Activated T-helper 2 cell treated with anti-CD3 and anti-CD28 coated beads, Interferon-gamma antibody, Interleukin-2, Interleukin-4, amounts not matched to agents 10 μg/mL and 5 μg/mL and 100 μg/mL, durations not matched to agents 14 hours and 24 hours and 36 hours (primary cell): ENCODE measurements at places on chromosomes 5 and 9. TPM values are rescaled to one million over a fixed set of nuclear protein-coding genes. Genes with fewer than 3 reads are reported as not detected.

DNA sequence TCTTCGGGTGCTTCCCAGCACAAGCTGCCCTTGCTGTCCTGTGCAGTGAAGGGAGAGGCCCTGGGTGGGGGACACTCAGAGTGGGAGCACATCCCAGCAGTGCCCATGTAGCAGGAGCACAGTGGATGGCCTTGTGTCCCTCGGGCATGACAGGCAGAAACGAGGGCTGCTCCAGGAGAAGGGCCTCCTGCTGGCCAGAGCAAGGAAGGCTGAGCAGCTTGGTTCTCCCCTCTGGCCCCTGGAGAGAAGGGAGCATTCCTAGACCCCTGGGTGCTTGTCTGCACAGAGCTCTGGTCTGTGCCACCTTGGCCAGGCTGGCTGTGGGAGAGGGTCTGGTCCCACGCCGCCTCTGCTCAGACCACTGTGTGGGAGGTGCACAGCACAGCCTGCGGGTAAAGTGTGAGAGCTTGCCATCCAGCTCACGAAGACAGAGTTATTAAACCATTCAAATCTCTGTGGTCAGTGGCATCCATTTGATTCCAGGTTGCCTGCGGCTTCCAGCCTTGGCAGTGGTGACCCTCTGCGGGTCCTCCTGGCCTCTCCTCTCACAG, 18.3 kb downstream of the FBXW5 start:
- H3K27ac ChIP-seq, result no peak overlapping the region
- peaks cover 4% of the 10 kb centered on the region for H3K4me1 ChIP-seq
- DNase-seq, result no peak
- H3K4me3 ChIP-seq, result no peak overlapping the region
- H3K27me3 ChIP-seq, result no peaks in the 10 kb centered on the region

DNA sequence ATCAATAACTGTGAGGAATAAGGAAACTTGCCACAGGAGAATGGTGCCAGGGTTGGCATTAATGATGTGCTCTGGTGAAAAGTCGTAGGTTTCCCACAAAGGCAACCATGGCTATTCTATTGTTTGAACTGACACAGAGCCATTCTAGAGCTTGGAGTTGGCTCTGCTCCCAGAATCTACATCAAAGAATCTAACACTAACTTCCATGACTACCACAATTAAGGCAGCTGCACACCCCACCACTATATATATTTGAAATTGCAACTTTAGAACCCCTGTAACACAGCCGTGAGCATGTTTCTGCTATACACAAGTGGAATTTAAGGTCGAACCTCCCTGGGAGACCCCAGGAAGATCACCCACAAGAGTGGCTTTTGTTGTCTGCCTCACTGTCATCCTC, 89.7 kb upstream of the CCDC152 start:
- no peak for DNase-seq
- H3K27ac ChIP-seq, result no peak overlapping the region
- no peak overlapping the region for H3K4me3 ChIP-seq
- H3K36me3 ChIP-seq, result no peaks in the 10 kb centered on the region

Gene ZBTB26
- 7.4 and 8.2 TPM in 2 replicates for total RNA-seq

Gene AFAP1L1
- total RNA-seq, result not detected in 2 replicates

Gene OMD
- not detected in 2 replicates for total RNA-seq
